ENCODE measurements at places on chromosomes 1 and 21. TPM values are rescaled to one million over a fixed set of nuclear protein-coding genes. Genes with fewer than 3 reads are reported as not detected.

DNA sequence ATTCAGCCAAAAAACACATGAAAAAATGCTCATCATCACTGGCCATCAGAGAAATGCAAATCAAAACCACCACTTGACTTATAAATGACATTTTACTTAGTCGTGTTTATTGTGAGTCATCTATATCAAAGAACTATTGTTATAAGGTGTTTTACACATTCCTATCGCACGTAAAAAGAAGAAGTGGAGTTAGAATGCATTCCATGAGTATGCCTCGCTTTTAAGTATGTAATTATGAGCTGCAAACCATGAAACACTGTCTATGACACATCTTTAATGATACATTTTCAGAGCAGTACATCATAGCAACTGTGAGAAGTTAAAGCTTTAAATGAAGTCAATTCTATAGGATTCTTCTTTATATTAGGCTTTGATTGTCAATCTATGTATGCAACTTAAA lies 614.3 kb upstream of the ADAMTS5 start:
- peak; percentile 63 for DNase-seq

- DNase-seq, result no peak
Observed at GRCh38 chr1:47759251-47759935, 237.8 kb downstream of the TRABD2B start.

DNA sequence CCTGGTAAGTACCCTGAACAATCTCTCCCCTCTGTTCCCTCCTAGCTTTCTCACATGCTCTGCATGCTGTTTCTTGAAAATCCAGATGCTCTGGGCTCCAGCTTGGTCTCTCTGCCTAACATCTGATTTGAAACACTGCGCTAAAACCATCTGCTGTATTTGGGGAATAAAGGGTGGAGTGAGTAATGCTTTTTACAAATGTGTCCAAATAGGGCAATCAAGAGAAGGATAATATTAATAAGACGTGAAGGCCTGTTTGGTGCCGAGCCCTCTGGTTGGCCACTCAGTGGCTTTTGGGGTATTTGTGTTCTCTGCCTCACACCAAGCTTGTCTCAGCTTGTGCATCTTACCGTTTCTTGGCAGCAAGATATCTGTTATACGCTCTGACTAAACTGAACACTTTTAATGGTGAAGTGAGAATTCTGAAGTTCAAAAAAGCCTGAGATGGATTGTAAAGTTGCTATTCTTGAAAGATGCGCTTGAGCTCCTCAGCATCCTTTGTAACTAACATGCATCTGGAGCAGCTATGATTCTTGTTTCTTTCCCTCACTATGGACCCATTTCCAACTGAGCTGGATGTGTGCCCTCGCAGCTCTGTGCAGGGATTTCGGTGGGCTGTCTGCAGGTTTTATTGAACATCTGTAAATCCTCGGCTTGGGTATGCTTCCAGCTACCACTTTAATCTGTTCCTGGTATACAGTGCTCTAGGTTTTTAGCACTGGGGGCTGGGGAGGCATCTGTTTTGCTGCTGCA lies 269.4 kb downstream of the RWDD3 start:
- DNase-seq, result no peak

NEGR1 gene
- 13.1 TPM for total RNA-seq

GRCh38 chr1:178038372-178038771 lies 55.5 kb upstream of the RASAL2 start:
- no peak for DNase-seq

HCN3 gene
- 0.36 TPM for total RNA-seq

GRCh38 chr1:205677167-205677566 lies 3.1 kb downstream of the SLC45A3 start:
- DNase-seq, result no peak

TMEM52 gene
- total RNA-seq, result 0.28 TPM

GRCh38 chr21:41816583-41817165 lies 49.8 kb upstream of the RIPK4 start:
- DNase-seq, result peak; percentile 46

FCN3 gene
- not detected for total RNA-seq

ANGPTL3 gene
- total RNA-seq, result not detected
